ENCODE measurements at places on chromosomes 3 and 15. TPM values are rescaled to one million over a fixed set of nuclear protein-coding genes. Genes with fewer than 3 reads are reported as not detected.

SLCO2A1 gene
- 25.5 TPM for total RNA-seq

MYL3 gene
- 6.8 TPM for total RNA-seq

ACVR2B gene
- 45.5 TPM for total RNA-seq

ST3GAL6 gene
- total RNA-seq = 11.1 TPM

DNA sequence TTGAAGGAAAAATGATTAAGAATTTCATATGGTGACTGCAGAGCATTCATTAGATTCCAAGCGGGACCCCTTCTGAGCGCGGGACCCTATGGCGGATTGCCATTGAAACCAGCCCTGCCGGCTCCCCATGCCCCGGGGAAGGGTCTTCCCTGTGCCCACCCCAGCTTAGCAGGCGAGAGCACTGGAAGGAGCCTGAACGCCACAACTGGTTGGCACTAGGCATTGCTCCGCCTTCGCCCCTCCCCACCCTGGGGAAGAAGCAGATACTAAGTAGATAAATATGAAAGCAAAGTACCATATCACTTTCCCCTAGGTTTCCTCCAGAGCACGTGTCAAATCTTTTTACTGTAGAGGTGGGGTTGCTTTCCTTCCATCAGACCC lies 70.7 kb downstream of the CYP19A1 start:
- H3K27me3 ChIP-seq = peaks cover 24% of the 10 kb centered on the region
- H3K4me3 ChIP-seq = peak overlapping the region; percentile 72
- H3K27ac ChIP-seq = no peak overlapping the region
- no peaks in the 10 kb centered on the region for H3K36me3 ChIP-seq

DNA sequence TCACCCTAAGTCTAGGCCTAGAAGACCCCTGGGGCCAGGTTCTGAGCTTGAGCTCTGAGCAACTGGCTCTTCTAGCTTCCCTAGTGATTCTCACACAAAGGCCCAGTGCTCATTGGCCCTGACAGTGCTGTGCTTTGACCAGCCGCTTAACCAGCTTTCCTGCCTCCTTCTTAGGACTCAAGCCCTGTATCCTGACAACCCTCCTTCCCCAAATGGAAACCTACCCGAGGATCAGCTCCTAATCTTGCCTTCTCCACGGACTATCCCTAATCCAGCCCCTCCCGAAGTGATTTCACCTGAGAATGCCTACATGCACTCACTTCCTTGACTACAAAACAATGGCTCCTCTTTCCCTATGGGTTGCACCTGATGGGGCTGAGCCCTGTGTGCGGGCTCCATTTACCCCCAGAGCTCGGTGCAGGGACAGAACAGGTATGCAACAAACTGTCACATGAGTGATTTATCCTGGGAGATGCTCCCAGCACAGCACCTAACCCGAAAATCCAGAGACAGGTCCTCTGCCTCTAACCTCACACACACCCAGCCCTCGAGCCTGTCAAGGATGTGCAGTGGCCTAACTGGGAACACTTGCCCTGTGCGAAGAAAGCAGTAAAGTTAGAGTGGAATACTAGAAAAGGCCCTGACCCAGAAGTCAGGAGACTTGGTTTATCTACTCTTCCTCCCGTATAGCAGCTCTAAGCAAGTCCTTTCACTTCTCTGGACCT lies 2.3 kb downstream of the MEGF11 start:
- peaks cover 89% of the 10 kb centered on the region for H3K27me3 ChIP-seq
- H3K4me3 ChIP-seq = peak overlapping the region; percentile 51
- H3K27ac ChIP-seq = no peak overlapping the region
- H3K36me3 ChIP-seq = no peaks in the 10 kb centered on the region

DNA sequence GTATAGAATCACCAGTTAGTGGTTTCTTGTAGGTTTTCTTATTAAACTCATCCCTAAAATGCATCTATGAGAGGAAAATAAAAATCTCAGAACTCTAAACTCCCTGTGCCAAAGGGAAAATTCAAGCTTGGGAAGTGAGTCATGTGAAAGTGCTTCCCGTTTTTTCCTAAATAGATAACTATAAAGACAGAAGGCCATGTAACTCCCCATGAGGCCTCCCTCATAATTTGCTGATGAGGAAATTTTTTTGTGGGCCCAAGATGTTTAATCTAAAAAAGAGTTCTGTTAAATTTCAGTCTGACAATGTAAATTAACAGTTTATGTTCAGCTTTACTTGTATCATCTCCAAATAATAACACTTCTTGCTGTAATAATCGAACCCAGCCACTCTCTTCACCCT lies 1273.9 kb downstream of the OTOL1 start:
- no peaks in the 10 kb centered on the region for H3K27me3 ChIP-seq
- DNase-seq = no peak
- H3K27ac ChIP-seq = no peak overlapping the region

GRCh38 chr15:63763476-63764123 lies 70.1 kb downstream of the HERC1 start:
- no peak overlapping the region for H3K4me3 ChIP-seq
- no peaks in the 10 kb centered on the region for H3K27me3 ChIP-seq
- peaks cover 21% of the 10 kb centered on the region for H3K4me1 ChIP-seq
- no peak overlapping the region for H3K27ac ChIP-seq

GRCh38 chr15:60745469-60746061 lies 266.6 kb upstream of the ICE2 start:
- no peaks in the 10 kb centered on the region for H3K36me3 ChIP-seq
- H3K4me3 ChIP-seq = no peak overlapping the region
- no peak for DNase-seq

GRCh38 chr15:94205366-94205765 lies 26.0 kb upstream of the MCTP2 start:
- peaks cover 6% of the 10 kb centered on the region for H3K27me3 ChIP-seq
- H3K27ac ChIP-seq = no peak overlapping the region

GRCh38 chr15:30992249-30992864 lies 929 bp upstream of the MTMR10 start:
- DNase-seq = no peak
- H3K36me3 ChIP-seq = no peaks in the 10 kb centered on the region
- peak overlapping the region; percentile 78 for H3K4me3 ChIP-seq
- peaks cover 17% of the 10 kb centered on the region for H3K4me1 ChIP-seq
- H3K27me3 ChIP-seq = no peaks in the 10 kb centered on the region

GRCh38 chr15:92407916-92408315 lies 14.2 kb downstream of the ST8SIA2 start:
- no peak overlapping the region for H3K4me3 ChIP-seq
- H3K4me1 ChIP-seq = peaks cover 21% of the 10 kb centered on the region
- no peak overlapping the region for H3K27ac ChIP-seq
- DNase-seq = no peak
- H3K36me3 ChIP-seq = no peaks in the 10 kb centered on the region
- H3K27me3 ChIP-seq = peaks cover 12% of the 10 kb centered on the region

GRCh38 chr15:73602992-73603391 lies 30.2 kb downstream of the NPTN start:
- no peak overlapping the region for H3K4me3 ChIP-seq
- DNase-seq = no peak
- no peaks in the 10 kb centered on the region for H3K36me3 ChIP-seq
- H3K4me1 ChIP-seq = peaks cover 26% of the 10 kb centered on the region

GRCh38 chr15:88255484-88256278 lies 858 bp downstream of the NTRK3 start:
- H3K4me1 ChIP-seq = peaks cover 25% of the 10 kb centered on the region
- peak overlapping the region; percentile 65 for H3K4me3 ChIP-seq
- peak; percentile 81 for DNase-seq
- H3K27me3 ChIP-seq = peaks cover 93% of the 10 kb centered on the region
- no peaks in the 10 kb centered on the region for H3K36me3 ChIP-seq
- H3K27ac ChIP-seq = no peak overlapping the region

DNA sequence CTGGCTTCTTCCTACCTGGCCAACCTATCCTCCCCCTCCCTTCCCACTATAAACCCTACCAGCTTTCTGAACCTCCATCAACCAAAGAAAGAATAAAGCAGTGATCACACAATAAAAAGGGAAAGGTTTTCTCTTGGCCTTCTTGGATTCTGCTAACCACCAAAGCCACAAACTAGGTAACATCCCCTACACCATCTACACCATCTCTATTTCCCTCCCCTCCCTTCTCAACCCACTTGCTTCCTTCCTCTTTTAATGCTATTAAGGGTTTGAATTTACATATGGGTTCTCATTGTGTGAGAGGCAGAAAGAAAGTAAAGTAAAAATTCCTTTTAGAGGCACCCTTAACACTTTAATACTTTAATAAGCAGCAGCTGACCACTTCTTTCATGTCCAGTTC lies 25.8 kb upstream of the RSL24D1 start:
- H3K36me3 ChIP-seq = peaks cover 6% of the 10 kb centered on the region
- no peak for DNase-seq
- H3K27me3 ChIP-seq = no peaks in the 10 kb centered on the region
- H3K4me3 ChIP-seq = no peak overlapping the region
- peak overlapping the region; percentile 45 for H3K27ac ChIP-seq
- peaks cover 11% of the 10 kb centered on the region for H3K4me1 ChIP-seq

- H3K36me3 ChIP-seq = no peaks in the 10 kb centered on the region
- H3K4me3 ChIP-seq = no peak overlapping the region
- no peak for DNase-seq
Observed at GRCh38 chr3:13858768-13859520, 20.9 kb downstream of the WNT7A start.

DNA sequence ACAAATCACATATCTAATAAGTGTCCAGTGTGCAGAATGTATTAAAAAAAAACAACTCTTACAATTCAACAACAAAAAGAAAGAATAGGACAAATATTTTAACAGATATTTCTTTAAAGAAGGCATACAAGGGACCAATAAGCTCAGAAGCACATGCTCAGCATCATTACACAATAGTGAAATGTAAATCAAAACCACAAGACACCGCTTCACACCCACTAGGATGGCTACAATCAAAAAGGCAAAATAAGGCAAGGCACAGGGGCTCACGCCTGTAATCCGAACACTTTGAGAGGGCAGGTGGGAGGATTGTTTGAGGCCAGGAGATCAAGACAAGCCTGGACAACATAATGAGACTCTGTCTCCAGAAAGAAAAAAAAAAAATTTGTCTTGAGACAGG lies 255.6 kb downstream of the MAGI1 start:
- H3K27ac ChIP-seq = no peak overlapping the region
- DNase-seq = no peak
- no peaks in the 10 kb centered on the region for H3K27me3 ChIP-seq
- H3K4me3 ChIP-seq = no peak overlapping the region

DNA sequence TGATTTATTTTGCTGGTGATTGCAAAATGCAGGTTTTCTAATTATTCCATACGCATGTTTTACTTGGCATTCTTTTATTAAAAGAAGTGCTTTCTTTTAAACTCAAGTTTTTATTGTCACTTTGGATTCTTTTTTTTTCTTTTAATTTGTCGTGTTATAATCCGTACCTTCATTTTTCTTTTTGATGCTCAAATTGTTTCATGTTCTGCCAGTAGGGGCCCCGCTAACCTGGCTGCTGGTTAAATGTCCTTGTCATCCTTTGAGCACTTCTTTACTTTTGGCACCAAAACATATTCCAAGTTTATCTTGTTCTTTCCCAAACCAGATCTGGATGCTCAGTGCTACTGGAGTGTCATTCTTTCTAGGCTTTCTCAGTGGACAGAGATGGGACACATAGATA lies 31.6 kb downstream of the MED12L start:
- no peak overlapping the region for H3K4me3 ChIP-seq
- no peaks in the 10 kb centered on the region for H3K27me3 ChIP-seq
- no peak for DNase-seq

GRCh38 chr3:56192001-56192400 lies 276.3 kb downstream of the ERC2 start:
- no peaks in the 10 kb centered on the region for H3K36me3 ChIP-seq
- H3K4me3 ChIP-seq = no peak overlapping the region
- no peak overlapping the region for H3K27ac ChIP-seq
- peaks cover 8% of the 10 kb centered on the region for H3K4me1 ChIP-seq

DNA sequence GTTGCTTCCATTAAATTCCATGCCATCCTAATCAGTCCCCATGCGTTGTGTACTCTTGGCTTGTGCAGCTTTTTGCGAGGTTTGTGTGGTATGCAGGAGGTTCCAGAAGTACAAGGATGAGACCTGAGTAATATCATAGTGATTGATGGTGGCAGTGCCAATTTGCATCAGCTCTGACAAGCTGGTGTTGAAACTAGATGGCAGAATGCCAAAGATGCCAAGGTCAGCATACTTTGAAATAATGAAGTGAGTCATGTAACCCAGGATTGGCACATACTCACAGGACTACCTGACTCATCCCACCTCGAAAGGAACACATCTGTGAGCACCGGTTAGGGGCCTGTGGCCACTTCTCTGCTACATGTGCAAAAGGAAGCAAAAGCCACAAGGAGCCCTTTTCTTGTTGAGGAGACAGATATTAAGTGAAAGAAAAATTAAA lies 14.3 kb downstream of the KAT2B start:
- DNase-seq = no peak
- no peak overlapping the region for H3K4me3 ChIP-seq
- H3K4me1 ChIP-seq = peaks cover 3% of the 10 kb centered on the region
- H3K27me3 ChIP-seq = no peaks in the 10 kb centered on the region

DNA sequence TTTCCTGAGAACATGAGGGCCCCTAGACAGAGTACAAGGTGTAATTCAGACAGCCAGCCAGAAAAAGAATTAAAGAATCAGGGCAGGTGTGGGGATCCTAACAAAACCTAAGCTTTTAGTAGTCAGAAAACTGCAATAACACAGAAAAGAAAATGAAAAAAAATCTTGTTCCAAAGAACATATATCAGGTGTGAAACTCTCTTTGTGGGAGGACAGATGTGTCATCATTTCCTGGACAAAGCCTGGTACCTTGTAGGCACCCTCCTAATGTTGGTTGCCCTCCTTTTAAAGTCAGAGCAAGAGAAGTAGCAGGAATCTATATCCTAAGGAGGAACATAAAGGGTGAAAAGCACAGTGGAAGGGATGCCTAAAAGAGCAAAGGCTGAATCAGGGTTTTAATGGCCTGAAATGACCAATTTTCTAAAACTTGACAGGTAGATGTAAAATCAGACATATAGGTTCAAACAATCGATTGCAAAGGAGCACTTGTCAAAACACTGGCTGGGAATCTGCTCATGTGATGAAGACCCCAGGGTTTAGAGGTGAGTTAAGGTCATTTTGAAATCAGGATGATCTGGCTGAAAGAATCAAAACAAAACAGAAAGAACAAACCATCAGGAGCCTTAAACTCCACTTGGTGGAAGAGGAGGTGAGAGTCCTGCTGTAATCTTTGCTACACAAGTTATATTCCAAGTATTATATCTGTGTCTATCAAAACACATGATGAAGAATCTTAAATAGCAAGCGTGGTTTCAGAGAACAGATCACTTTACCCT lies 54.9 kb downstream of the TGFBR2 start:
- H3K27me3 ChIP-seq = no peaks in the 10 kb centered on the region
- no peak overlapping the region for H3K4me3 ChIP-seq
- no peaks in the 10 kb centered on the region for H3K36me3 ChIP-seq
- H3K27ac ChIP-seq = no peak overlapping the region

- H3K4me3 ChIP-seq = no peak overlapping the region
- peaks cover 31% of the 10 kb centered on the region for H3K36me3 ChIP-seq
- peak overlapping the region; percentile 4 for H3K27ac ChIP-seq
- peaks cover 9% of the 10 kb centered on the region for H3K4me1 ChIP-seq
- DNase-seq = no peak
Observed at GRCh38 chr3:15040844-15041243, 24.3 kb downstream of the MRPS25 start.

- no peaks in the 10 kb centered on the region for H3K36me3 ChIP-seq
- H3K27me3 ChIP-seq = no peaks in the 10 kb centered on the region
- H3K4me1 ChIP-seq = peaks cover 53% of the 10 kb centered on the region
- no peak overlapping the region for H3K4me3 ChIP-seq
- peak overlapping the region; percentile 99 for H3K27ac ChIP-seq
Observed at GRCh38 chr3:100042166-100042981, 71.9 kb downstream of the FILIP1L start.

Measured in mesothelial cell of epicardium (in vitro differentiated cells).